Activated CD4-positive, CD25-positive, alpha-beta regulatory T cell (primary cell): ENCODE measurements at places on chromosomes 11 and 22.

GRCh38 chr11:133191931-133192330 is 340.4 kb downstream of the OPCML start:
- no peak for DNase-seq

GRCh38 chr11:121889186-121889585 is 226.8 kb downstream of the BLID start:
- DNase-seq = no peak

DNA sequence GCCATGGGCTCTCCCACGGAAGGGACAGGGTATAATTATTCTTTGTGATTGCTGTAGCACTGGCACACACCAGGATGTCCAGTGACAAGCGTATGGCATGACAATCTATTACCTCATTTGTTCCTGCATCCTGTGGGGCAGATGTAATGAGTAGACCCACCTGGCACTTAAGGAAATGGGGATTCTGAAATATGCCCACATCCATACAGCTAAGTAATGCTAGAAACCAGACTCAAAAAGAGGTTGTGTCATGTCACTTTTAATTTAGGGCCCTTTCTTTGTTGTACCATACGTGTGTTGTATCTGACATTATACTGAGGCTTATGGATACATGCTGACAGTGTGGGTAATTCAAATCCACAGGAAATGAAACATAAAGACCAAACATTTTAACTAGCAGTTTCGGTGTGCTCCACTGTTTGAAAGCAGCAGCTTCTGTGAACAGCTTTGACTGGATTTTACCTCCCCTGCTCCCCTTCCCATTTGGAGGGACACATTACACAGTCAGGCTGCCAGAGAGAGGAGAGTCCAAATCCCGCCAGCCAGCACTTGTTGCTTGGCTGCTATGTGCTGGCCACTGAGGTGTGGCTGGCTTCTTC is 21.2 kb downstream of the GRAMD1B start:
- DNase-seq = no peak

DNA sequence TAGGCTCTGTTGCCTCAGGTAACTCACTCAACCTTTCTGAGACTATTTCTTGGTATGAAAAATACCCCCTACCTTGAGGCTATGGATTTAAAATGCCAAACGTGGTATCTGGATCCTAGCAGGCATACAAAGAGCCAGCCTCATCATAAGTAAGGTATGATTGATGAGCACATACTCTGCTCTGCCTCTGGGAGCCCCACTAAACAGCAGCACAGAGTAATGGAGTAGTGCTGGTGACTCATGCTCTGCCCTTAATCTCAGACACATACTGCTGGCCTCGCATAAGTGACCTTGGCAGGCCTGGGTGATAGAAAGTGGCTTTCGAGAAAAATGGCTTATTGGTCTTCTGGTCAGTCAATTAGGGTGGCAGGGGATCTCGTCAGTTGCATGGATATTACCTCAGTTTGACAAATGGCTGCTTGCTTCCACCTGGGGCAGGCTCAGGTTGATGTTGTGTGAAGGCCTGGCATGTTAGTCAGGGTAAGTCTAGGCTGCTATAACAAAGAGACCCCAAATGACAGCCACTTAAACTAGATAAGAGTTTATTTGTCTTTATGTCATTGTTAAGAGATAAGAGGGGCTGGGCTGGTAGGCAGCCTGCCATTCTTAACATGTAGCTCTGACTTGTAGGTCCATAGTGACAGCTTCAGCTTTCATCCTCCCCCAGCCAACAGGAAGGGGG is 15.2 kb upstream of the SLC6A5 start:
- DNase-seq = no peak

DNA sequence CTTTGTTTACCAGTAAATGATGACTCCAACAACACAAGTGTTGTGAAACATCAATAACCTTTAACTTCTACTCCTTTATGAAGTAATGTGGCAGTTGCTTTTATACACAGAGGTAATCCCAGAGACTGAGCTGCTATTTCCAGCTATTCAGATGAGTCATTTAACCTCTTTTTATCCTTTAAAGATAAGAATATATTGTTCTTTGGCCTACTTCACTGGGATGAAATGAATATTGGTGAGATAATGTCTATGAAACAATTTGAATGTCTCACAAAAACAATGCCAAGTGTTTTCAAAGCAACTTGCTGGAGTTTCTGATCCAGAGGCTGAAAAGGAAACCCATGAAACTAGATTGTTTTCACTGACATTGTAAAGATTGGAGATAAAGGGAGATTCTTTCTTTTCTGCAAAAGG is 564.4 kb upstream of the LUZP2 start:
- DNase-seq = no peak

DNA sequence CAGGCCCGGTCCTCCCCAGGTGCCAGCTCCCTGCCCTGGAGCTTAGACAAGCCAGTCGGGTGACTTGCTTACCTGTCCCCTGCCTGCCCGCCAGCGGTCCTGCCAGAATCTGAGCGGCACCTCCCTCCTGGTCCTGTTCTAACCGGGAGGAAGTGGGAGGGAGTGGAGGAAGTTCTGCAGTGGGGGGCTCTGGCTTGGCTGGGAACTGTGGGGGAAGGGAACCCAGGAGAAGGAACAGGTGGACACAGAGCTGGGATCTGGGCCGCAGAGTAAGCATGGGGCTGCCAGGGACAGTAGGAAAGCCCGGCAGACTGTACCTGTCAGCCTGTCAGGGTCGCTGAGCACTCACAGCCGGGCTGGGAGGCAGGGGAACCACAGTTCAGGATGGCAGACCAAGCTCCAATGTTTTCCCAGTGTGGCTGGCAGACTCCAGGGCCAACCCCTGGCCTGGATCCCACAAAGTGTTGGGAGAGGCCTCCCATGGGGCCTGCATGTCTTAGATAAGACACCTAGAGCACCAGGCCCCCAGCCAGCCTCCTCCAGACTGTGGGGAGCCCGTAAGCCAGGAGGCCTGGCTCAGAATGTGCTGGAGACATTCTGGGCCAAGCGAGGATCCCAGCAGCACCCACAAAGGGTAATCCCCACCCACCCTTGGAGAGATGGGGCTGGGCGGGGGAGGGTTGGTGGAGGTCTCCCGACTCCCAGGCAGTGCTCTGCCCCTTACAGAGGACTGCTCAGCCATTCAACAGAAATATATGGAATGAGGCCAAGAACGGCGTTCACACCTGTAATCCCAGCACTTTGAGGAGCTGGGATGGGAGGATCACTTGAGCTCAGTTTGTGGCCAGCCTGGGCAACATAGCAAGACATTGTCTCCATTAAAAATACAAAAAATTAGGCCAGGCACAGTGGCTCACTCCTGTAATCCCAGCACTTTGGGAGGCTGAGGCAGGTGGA is 2.3 kb downstream of the CYB5R3 start:
- no peak for DNase-seq

DNA sequence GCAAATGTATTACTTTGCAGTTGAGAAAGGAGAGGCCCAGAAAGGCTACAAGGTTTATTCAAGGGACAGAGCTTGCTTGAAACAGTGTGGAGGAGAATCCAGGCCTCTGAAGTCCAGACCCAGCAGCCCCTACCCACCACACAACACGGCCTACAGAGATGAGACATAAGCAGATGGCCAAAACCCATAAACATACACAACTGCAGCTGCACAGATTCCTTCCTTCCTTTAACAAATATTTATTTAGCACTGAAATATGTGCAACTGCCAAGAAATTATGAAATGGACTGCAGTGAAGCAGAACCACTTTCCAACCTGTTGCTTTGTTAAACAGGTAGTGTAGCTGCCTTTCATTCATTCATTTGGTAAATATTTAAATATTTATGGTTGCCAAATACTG is 122.3 kb downstream of the SPATA19 start:
- DNase-seq = no peak

DNA sequence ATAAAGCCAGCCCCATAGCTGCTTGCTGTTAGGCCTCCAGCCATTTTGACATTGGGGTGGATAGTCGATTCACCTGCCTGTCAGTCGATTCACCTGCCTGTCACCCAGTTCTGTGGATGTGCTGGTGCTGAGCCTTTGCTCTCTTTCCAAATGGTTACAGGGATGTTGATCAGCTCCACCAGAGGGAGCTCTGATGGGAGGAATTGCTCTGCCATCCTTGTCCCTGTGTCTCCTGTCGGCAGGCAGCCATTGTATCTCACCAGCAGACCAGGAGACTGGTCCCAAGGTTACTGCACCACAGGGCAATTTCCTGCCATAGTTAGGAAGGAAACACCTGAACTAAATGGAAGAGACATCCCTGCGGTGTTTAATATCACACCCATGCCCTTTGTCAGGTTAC is 6.1 kb downstream of the MPEG1 start:
- no peak for DNase-seq

DNA sequence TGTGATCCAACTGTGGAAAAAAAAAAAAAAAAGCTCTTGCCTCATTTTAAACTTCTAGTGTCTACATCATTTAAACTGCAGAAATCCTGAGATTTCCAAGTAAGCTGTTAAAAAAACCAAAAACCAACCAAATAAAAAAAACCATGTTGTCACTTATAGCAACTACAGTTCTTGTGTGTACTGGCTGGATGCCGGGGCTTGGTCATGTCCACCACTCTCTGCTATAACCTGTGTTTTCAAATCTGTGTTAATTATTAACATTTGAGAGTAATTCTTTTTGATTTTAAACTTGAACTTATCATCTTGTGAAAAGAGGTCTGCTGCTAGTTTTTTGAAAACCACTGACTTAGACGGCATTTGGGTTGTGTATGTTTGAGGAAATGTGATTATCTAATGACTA is 32.2 kb upstream of the BID start:
- DNase-seq = no peak

GRCh38 chr11:114343020-114343419 is 46.8 kb downstream of the NNMT start:
- DNase-seq = no peak

DNA sequence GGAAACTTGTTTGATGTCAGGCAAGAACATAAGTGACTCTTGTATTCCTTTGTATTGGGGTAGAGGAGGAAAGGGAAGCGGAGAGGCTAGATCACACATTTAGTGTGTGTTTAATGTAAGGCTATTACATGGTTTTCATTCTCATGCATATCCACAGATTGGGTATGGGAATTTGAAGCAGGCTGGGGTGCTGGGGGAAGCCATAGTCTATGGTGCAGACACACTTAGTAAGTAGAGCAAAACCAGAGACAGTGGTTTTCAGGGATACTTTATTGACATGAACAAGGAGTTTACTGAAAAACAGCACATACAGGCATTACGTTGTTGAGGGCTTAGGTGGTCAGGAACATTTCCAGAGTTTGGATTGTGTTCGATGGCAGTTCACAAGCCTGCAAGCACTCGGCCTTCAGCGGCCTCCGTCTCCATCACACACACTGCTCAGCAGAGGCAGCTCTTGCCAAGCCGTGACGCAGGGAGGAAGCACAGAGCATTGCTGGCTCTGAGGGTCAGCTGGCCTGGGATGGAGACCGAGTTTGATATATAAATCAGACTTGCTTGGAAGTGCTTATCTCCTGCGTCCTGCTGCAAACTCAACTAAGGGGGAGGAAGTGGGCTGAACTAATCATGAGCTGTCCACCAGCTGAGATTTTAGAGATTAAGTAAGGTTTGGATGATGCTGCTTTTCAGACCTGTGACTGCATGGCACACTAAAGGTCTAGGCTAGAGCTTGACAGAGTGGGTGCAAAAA is 25.3 kb downstream of the SCN3B start:
- DNase-seq = no peak

DNA sequence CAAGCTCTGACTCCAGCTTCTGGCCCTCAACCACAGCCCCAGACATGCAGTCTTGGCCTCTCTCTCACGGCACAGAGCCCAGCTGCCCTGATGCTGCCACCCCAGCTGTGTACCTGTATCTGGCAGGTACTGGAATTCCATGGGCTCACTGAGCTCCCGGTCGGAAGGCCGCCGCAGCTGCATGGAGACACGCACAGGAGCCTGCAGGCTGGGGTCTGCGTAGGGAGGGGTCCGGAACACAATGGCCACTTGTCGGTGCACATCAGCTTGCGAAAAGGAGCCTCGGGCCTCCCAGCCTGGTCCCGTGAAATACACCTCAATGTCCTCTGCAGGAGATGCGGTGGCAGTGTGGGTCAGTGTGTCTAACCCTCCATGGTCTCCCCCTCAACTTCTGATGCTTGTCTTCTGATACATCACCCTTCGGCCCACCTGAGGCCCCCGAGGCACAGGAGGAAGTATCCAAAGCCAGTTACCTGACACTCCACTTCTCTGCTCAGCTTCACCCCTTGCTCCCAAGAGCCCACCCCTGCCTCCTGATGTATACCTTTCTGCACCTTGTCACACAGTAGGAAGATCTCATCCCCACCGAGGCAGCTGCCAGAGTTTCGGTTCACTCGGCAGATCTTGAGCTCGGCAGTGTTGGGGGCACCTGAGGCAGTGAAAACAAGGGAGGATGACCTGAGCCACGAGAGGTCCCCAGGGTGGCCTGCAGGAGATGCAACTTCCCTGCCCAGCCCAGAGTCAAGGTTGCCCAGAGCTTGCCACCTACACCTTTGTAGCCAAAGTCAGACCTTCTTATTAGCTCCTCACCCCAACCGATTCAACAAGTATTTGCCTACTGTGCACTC is 4.3 kb downstream of the RELA start:
- DNase-seq = no peak

DNA sequence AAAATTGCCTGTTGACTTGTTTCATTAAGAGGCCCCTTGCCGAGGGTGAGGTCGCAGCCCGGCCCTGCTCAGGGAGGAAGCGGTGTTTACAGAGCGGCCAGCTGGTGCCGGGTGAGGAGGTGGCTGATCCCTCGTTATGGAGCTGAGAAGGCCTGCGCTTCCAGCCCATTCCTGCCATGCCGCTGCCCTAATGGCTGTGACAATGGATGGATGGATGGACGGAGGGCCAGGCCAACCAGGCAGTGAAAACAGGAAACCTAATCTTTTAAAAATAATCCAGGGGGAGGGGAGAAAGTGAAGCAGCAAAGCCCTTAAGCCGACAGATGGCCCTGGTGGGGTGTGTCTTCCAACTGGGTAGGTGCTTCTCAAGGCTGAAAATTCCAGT is 38.5 kb downstream of the BCR start:
- DNase-seq = no peak

DNA sequence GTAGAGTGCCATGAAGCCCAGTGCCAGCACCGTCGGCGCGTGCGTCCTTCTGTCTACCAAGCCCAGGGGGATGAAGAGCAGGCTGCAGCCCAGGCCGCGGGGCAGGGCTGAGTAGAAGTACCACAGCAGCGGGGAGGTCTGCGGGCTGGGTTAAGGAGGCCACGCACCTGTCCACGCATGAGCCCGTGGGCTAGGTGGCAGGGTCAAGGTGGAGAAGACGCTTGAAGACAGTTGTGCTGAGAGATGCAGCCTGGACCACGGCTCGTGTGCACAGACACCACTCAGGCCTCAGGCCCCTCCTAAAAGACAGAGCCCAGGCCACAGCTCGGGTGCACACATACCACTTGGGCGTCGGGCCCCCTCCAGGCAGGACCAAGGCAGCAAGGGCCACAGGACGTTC is 10.4 kb downstream of the ALG12 start:
- DNase-seq = no peak

GRCh38 chr11:130214861-130215530 is 55.4 kb downstream of the ST14 start:
- no peak for DNase-seq

DNA sequence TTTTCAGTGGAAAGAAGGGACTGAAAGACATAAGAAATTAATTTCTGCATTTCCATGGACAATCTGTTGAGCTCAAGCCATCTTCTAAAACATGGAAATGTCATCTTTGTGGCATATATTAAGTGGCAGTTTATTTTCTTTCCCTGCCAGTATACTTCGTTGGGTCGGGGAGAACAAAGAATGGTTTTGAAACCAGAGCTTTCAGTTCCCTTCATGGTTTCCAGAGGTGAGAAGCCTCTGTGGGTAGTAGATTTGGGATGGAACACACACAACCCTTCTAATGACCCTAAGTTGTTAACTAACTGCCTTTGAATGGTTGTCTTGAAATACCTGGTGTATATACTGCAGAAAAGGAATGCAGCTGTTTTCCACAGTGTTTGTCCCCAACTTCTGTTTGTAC is 17.6 kb upstream of the GAS2L1 start:
- DNase-seq = no peak
